ENCODE measurements at places on chromosomes 4 and X. TPM values are rescaled to one million over a fixed set of nuclear protein-coding genes. Genes with fewer than 3 reads are reported as not detected.

UGT2B17 gene
- polyA plus RNA-seq: not detected

GRCh38 chrX:71111921-71112431, 599 bp upstream of the IL2RG start:
- H3K4me3 ChIP-seq: no peak overlapping the region
- no peaks in the 10 kb centered on the region for H3K36me3 ChIP-seq
- H3K4me1 ChIP-seq: no peaks in the 10 kb centered on the region
- H3K27me3 ChIP-seq: no peaks in the 10 kb centered on the region

DNA sequence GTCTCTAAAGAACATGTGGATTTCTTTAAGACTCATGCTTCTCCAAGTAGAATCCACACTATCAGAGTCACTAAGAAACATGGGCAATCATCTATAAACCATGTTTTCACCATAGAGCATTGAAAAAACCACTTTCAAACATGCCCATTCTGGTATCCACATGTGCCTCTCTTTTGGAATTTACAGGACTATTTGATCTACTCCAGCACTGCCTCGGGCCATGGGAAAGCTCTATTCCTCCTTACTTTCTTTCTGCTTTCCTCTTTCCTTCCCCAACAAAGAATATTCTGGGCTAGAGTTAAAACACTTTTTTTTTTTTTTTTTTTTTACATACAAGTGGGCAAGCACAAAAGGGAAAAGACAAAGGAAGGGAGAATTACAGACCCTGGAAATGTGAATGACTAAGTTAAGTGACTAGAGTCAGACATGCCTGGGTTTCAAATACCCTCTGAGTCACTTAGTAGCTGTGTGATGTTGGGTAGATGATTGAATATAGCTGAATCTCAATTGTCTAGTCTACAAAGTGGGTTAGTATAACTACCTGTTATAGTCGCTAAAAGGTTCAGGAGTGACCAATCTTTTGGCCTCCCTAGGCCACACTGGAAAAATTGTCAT, 847.7 kb upstream of the INTU start:
- H3K27me3 ChIP-seq: no peaks in the 10 kb centered on the region
- H3K27ac ChIP-seq: no peak overlapping the region
- H3K36me3 ChIP-seq: no peaks in the 10 kb centered on the region

DNA sequence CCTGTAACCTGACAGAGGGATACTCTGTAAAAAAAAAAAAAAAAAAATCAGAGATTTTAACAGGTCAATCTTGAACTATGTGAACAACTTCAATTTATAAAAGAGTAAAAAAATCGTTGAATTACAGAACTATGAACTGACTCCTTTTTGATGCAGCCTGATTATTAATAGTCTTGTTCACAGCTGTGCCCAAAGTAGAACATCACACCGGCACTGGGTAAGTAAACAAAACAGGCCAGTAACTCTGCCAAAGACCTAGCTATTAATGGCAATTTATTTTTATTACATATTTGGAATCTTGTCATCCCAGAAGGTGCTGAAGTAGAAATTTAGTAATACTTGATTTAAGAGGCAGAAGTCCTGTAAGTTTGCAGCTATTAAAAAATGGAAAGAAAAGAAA, 31.4 kb downstream of the CPE start:
- no peak overlapping the region for H3K4me3 ChIP-seq
- no peaks in the 10 kb centered on the region for H3K36me3 ChIP-seq
- no peak overlapping the region for H3K27ac ChIP-seq
- H3K4me1 ChIP-seq: no peaks in the 10 kb centered on the region
- no peaks in the 10 kb centered on the region for H3K27me3 ChIP-seq

DNA sequence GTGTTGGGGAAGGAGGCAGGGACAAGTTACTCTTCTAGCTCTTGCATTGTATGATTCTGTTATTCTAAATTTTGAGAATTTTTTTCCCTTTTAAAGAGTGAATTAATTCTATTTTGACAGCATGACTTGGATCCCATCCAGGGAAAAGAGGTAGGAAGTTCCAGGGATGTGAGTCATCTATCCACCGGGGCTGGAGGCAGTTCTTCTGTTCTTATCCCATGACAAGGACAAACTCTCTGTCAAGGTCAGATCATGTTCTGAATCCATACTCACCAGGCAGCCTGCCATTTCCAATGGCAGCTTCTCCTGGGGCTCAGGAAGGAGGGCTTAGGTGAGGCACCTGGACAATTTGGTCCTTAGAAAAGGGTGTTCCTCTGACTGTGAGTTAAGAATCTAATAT, 132.0 kb upstream of the MED14 start:
- peaks cover 5% of the 10 kb centered on the region for H3K4me1 ChIP-seq
- H3K4me3 ChIP-seq: no peak overlapping the region
- no peaks in the 10 kb centered on the region for H3K36me3 ChIP-seq
- H3K27ac ChIP-seq: no peak overlapping the region
- DNase-seq: no peak
- H3K27me3 ChIP-seq: no peaks in the 10 kb centered on the region

- no peak overlapping the region for H3K27ac ChIP-seq
- H3K36me3 ChIP-seq: no peaks in the 10 kb centered on the region
- H3K4me1 ChIP-seq: no peaks in the 10 kb centered on the region
- DNase-seq: no peak
Measured at GRCh38 chr4:66178906-66179305, 508.6 kb upstream of the EPHA5 start.

DSPP gene
- polyA plus RNA-seq: not detected

DNA sequence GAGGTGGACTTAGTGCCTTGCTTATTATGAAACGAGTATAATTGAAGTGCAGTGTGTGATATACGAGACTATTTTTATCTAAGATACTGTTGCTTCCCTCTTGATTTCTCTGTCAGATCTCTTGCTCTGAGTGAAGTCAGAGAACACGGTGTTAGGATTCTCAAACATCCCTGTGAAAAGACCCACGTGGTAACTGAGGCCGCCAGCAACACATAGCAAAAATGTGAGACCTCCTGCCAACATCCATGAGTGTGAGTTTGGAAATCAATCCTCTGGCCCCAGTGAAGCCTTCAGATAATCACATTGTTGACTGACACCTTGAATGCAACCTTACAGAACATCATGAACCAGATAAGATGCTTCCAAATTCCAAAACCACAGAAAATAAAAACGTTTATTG, 954.4 kb downstream of the FAT4 start:
- H3K27ac ChIP-seq: no peak overlapping the region
- H3K4me3 ChIP-seq: no peak overlapping the region
- no peaks in the 10 kb centered on the region for H3K27me3 ChIP-seq
- no peaks in the 10 kb centered on the region for H3K36me3 ChIP-seq

ETNPPL gene
- polyA plus RNA-seq: 1.9 TPM

MAGEA9B gene
- not detected for polyA plus RNA-seq

GRCh38 chr4:39043058-39043860, 11.1 kb upstream of the TMEM156 start:
- H3K27me3 ChIP-seq: no peaks in the 10 kb centered on the region
- no peak overlapping the region for H3K4me3 ChIP-seq
- no peaks in the 10 kb centered on the region for H3K36me3 ChIP-seq
- peak; percentile 30 for DNase-seq
- H3K27ac ChIP-seq: peak overlapping the region; percentile 91

MAGEE1 gene
- polyA plus RNA-seq: 0.62 TPM

DNA sequence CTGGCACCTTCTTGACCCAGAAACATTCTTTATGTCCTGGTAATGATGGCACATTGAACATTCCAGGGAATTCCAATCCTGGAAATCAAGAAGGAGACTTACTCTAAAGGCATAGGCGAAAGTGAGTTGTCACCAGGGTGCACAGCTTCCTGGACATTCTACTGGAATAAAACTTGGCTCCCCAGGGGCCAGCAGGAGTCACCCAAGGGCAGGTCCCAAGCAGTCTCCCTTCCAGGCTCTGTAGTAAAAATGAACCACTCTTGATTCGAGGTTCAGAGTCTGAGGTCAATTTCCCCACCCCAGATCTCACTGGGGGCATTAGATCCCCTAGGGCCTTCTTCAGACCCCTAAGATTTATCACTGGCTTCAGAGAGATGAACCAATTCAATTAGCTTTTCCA, 338.7 kb upstream of the GATB start:
- no peaks in the 10 kb centered on the region for H3K36me3 ChIP-seq
- H3K27ac ChIP-seq: no peak overlapping the region
- DNase-seq: no peak
- H3K4me1 ChIP-seq: peaks cover 32% of the 10 kb centered on the region

- DNase-seq: no peak
- H3K4me3 ChIP-seq: no peak overlapping the region
- no peak overlapping the region for H3K27ac ChIP-seq
Measured at GRCh38 chr4:64781737-64782326, 372.6 kb upstream of the TECRL start.

FGF2 gene
- polyA plus RNA-seq: 2.6 TPM

DDIT4L gene
- polyA plus RNA-seq: 1.1 TPM

ADH7 gene
- 84.2 TPM for polyA plus RNA-seq

CNKSR2 gene
- polyA plus RNA-seq: 1.1 TPM

DNA sequence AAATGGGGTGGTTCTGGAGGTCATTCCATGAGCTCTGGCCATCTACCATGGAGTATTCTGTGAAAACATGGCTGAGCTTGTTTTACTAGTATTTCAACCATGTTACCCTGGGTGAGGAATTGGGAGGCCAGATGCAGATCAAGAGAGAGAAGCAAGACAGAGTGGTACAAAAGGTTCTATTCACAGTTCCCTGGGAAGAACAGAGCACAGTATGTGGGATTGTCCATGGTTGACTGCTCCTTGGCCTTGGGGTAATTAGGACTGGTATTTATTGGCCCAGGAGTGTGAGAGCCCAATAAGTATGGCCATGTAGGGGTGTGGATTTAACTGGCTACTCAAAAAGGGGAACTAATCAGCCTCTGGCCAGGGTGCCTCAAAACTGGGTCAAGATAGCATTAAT, 239.7 kb upstream of the GATB start:
- no peaks in the 10 kb centered on the region for H3K27me3 ChIP-seq
- H3K36me3 ChIP-seq: no peaks in the 10 kb centered on the region
- H3K27ac ChIP-seq: no peak overlapping the region
- no peak for DNase-seq
- H3K4me1 ChIP-seq: no peaks in the 10 kb centered on the region

GRCh38 chr4:3192827-3193226, 56.1 kb upstream of the MSANTD1 start:
- no peak for DNase-seq
- no peak overlapping the region for H3K4me3 ChIP-seq
- no peaks in the 10 kb centered on the region for H3K27me3 ChIP-seq
- H3K27ac ChIP-seq: no peak overlapping the region

Data from stomach (tissue), 19 donors.